T-helper 17 cell (primary cell): ENCODE measurements at places on chromosomes 5 and 9.
A peak's percentile ranks its signal among the peaks of the same experiment; 100 is the strongest.

GRCh38 chr9:2711716-2712115 lies 5.6 kb upstream of the KCNV2 start:
- no peaks in the 10 kb centered on the region for H3K36me3 ChIP-seq

- no peaks in the 10 kb centered on the region for H3K4me1 ChIP-seq
- no peak overlapping the region for H3K4me3 ChIP-seq
- no peak overlapping the region for H3K27ac ChIP-seq
- H3K27me3 ChIP-seq = no peaks in the 10 kb centered on the region
- DNase-seq = no peak
Measured at GRCh38 chr9:100268271-100268670, 84.5 kb downstream of the TEX10 start.

DNA sequence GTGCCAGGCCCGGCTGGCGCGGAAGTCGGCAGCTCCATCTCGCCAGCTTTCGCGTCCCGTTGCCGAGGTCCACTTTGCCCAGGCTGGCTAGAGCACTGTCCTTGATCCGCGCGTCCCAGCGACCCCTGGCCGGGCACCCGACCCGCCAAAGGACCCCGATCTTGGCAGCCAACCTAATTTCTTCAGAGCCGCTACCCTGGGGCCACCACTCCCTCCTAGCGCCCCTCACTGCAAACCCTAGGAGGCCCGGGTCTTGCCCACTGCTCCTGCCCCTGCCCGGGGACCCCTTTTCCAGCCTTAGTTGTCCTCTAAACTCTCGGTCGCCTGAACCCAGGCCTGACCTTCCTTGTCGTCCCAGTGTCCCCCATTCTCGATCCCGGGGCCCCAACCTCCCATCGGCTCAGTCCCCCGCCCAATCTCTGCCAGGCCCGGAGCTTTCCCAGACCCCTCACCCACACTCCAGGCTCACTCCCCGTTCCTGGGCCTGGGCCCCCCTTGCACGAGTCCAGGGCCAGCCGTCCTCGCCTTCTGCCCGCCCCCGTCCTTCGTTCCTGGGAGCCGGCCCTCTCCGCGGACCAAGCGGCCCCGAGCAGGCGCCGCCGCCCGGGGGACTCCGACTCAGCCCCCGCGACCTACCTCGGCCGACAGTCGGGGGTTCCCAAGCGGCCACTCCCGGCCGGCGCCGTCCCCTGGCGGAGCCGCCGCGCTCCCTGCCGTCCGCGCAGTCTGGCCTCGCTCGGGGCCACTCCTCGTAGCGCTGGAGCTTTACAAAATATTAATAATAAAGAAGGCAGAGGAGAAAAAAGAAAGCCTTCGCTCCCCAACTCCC lies 701 bp upstream of the LMX1B start:
- H3K4me1 ChIP-seq = peaks cover 23% of the 10 kb centered on the region
- H3K36me3 ChIP-seq = peaks cover 3% of the 10 kb centered on the region
- H3K27ac ChIP-seq = no peak overlapping the region
- no peak for DNase-seq

- no peaks in the 10 kb centered on the region for H3K27me3 ChIP-seq
- H3K36me3 ChIP-seq = peaks cover 2% of the 10 kb centered on the region
- no peak for DNase-seq
- H3K27ac ChIP-seq = no peak overlapping the region
Measured at GRCh38 chr5:102801371-102801770, 46.3 kb downstream of the PAM start.

DNA sequence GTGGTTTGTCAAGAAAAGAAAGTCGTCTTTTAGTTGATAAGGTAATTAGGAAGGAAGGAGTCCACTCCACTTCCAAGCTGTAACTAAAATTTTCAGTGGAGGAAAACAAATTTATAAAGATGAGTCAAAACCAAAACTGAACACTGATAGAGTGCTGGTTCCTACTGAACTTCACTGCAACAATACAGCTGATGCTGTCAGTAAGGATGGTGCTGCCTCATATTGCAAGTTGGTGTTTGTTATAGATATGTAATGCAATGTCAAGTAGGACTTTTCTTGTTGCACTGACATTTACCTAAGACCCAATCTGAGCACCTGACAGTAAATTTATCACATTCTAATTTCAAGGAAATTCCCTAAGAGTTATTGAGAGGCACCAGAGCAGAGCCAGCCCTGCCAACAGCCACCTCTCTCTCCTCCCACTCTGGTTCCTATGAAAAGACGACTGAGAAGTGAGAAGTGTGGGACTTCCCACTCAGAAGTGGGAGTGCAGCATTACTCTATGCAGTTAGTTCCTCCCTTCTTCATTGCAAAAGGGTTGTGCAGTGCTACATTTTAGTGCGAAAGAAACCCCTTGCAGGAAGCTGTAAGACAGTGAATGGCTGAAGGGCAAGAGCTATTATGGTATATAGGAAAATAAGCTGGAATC lies 350.8 kb downstream of the NFIB start:
- DNase-seq = no peak
- no peaks in the 10 kb centered on the region for H3K27me3 ChIP-seq
- H3K4me1 ChIP-seq = no peaks in the 10 kb centered on the region

DNA sequence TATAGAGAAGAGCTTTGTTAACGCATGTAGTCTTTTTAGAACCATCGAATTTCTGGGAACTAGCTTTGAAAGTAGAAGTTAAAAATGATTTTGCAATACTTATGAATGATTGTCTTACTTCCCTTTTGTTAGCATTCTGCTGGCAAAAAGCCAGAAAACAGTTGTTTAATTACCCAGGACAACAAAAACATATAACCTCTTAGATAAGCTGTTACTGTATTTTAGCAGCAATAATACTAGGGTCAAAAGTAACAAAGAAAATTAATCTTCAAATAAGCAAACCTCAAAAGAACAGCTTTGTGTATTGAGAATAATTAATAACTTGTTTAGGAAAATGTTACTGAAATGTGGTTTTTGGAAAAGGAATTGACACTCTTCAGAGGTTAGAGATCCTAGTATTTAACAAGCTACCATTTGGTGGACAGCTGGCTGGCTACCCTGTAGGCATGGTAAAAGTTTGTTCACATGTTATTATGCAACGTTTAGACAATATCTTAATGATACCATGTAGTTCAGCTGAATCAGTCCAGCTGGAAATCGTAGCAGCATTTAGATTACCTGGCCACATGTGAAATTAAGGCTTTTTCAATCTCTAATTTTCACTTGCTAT lies 3.8 kb downstream of the FGF10 start:
- H3K27ac ChIP-seq = no peak overlapping the region
- DNase-seq = no peak
- no peaks in the 10 kb centered on the region for H3K36me3 ChIP-seq
- no peak overlapping the region for H3K4me3 ChIP-seq
- peaks cover 16% of the 10 kb centered on the region for H3K27me3 ChIP-seq
- no peaks in the 10 kb centered on the region for H3K4me1 ChIP-seq

- peaks cover 36% of the 10 kb centered on the region for H3K4me1 ChIP-seq
- H3K36me3 ChIP-seq = peaks cover 25% of the 10 kb centered on the region
- H3K27ac ChIP-seq = peak overlapping the region; percentile 95
- H3K27me3 ChIP-seq = no peaks in the 10 kb centered on the region
Measured at GRCh38 chr5:151123897-151124751, 33.5 kb downstream of the ANXA6 start.

DNA sequence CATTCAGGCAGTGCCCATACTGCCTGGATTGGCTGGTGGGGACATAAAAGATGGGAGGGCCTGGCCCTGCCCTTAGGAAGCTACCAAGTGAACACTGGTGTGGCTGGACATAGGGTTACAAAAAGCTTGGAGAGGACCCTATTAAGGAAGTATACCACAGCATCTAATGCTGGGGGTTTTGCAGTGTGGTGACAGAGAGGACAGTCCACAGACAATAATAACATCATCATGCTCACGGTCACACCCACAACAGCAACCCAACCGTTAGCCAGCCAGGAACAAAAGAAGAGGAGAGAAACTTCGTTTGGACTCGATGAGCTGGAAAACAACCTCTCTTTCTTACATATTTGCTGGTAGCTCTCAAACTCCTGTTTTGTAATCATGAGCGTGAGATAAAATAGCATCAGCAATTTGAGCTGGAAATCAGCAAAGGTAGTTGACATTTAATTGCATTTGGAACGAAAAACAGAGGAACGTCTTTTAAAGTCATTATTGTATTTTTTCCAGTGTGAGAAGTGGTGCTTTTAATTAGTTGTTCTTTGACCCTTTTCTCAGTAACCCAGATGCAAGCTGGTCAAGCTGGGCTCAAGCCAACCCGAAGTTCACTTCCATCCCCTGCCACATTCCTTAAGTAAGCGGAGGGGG lies 73.4 kb downstream of the NSG2 start:
- H3K4me1 ChIP-seq = no peaks in the 10 kb centered on the region
- H3K36me3 ChIP-seq = no peaks in the 10 kb centered on the region
- no peak for DNase-seq
- H3K4me3 ChIP-seq = no peak overlapping the region
- H3K27me3 ChIP-seq = no peaks in the 10 kb centered on the region

- H3K27me3 ChIP-seq = no peaks in the 10 kb centered on the region
- H3K27ac ChIP-seq = no peak overlapping the region
- H3K4me3 ChIP-seq = no peak overlapping the region
Measured at GRCh38 chr5:454936-455335, 12.0 kb downstream of the EXOC3 start.

GRCh38 chr5:6780802-6781391 lies 67.7 kb downstream of the TENT4A start:
- no peak overlapping the region for H3K27ac ChIP-seq
- no peak overlapping the region for H3K4me3 ChIP-seq

DNA sequence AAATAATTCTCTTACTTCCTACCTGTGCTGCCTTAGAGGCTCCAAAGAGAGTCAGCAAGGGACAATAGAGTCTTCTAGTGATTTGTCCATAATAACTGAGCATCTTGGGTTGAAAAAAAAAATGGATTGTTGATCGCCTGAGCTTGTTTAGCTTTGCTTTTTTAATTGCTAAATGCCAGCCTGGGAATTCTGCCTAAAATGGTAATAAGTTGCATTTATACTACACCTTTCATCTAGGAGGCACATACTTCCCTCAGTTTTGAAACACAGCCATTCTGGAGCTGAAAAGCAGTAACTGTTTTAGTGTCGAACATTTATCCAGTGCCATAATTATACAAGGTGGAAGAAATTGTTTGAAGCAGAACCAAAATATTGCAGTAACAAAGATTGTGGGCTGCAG lies 421.3 kb downstream of the CAAP1 start:
- H3K4me3 ChIP-seq = no peak overlapping the region
- H3K36me3 ChIP-seq = no peaks in the 10 kb centered on the region
- H3K4me1 ChIP-seq = no peaks in the 10 kb centered on the region

- peaks cover 18% of the 10 kb centered on the region for H3K27me3 ChIP-seq
- H3K27ac ChIP-seq = no peak overlapping the region
- H3K4me1 ChIP-seq = no peaks in the 10 kb centered on the region
- H3K4me3 ChIP-seq = no peak overlapping the region
Measured at GRCh38 chr5:71882826-71883741, 164.0 kb downstream of the CARTPT start.

- H3K36me3 ChIP-seq = no peaks in the 10 kb centered on the region
- no peak overlapping the region for H3K4me3 ChIP-seq
Measured at GRCh38 chr9:135971892-135972291, 10.7 kb upstream of the UBAC1 start.

DNA sequence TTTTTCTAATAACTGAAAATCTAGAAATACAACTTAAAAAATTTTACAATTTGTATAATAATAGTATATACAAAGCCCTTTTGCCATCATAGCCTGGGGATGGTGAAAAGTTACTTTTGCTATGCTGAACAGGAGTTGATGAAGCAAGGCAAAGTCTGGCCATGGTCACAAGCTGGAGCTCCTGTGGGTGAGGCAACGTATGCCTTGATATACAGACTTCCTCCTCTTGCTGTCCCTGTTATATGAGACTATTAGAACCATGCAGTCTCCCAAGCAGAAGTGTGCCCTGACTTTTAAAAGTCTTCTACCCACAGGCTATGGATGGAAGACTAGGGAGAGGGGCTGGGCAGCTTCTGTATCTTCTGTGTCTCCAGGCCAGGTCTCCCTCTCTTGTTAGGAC lies 15.7 kb downstream of the FAM151B start:
- no peak overlapping the region for H3K27ac ChIP-seq
- peak overlapping the region; percentile 64 for H3K4me3 ChIP-seq
- H3K27me3 ChIP-seq = no peaks in the 10 kb centered on the region
- peaks cover 9% of the 10 kb centered on the region for H3K4me1 ChIP-seq

DNA sequence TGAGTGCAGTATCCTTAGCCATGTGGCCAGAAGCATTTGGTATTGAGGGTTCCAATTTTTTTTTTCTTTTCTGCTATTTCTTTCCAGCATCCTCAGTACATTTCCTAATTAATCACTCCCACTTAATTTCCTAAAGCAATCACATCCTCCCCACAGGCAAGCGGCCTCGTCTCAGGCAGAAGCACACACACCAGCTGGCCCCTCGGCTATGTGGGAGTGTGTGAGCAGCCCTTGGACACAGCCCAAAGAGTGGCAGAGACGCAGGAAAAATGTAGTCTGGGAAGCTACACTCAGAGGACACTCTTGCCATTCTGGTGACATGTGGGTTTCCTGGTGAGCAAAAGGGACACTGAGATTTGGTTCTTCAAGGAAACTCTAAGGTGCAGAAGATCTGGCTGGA lies 20.7 kb downstream of the SLIT3 start:
- no peaks in the 10 kb centered on the region for H3K36me3 ChIP-seq
- no peak overlapping the region for H3K4me3 ChIP-seq
- H3K27ac ChIP-seq = no peak overlapping the region

- H3K4me3 ChIP-seq = no peak overlapping the region
- DNase-seq = no peak
- no peaks in the 10 kb centered on the region for H3K36me3 ChIP-seq
- peak overlapping the region; percentile 61 for H3K27ac ChIP-seq
Measured at GRCh38 chr5:127821896-127822295, 118.7 kb downstream of the CCDC192 start.

- H3K36me3 ChIP-seq = no peaks in the 10 kb centered on the region
- no peaks in the 10 kb centered on the region for H3K27me3 ChIP-seq
- no peak for DNase-seq
- H3K27ac ChIP-seq = no peak overlapping the region
Measured at GRCh38 chr5:107300721-107301327, 369.9 kb downstream of the EFNA5 start.

- no peak within 1 kb of the TSS for H3K27ac ChIP-seq
- H3K4me1 ChIP-seq = peaks cover 5% of the 10 kb centered on the region
- H3K36me3 ChIP-seq = peaks cover 2% of the 10 kb centered on the region
Measured at GRCh38 chr5:140966293-140967225, at the start of gene PCDHAC2. Gene PCDHAC2, plus strand, starts transcription at chr5:140966476. Its CDS starts 291 bp downstream, at chr5:140966767.

- H3K4me1 ChIP-seq = peaks cover 15% of the 10 kb centered on the region
- no peak overlapping the region for H3K27ac ChIP-seq
- peaks cover 61% of the 10 kb centered on the region for H3K27me3 ChIP-seq
- H3K36me3 ChIP-seq = peaks cover 8% of the 10 kb centered on the region
- DNase-seq = no peak
- no peak overlapping the region for H3K4me3 ChIP-seq
Measured at GRCh38 chr5:135829681-135830383, 4.6 kb upstream of the SLC25A48 start.

DNA sequence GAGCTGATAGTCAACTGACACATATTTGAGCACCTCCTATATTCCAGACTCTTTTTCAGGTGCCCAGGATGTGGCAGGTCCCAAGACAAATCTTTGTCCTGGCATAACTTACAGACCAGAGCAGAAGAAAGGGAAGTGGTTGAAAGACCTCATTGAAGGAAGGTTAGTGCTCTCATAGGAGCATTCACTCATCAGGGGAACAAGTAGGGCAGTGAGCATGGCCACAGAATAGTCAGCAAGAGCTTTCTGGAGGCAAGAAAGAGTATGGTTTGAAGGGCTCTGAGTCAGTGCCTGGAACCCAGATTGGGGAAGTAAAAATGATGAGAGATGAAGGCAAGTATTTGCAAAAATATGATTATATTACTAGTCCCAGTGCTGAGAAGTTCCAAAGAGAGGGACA lies 25.0 kb upstream of the ERMP1 start:
- no peaks in the 10 kb centered on the region for H3K27me3 ChIP-seq
- DNase-seq = no peak
- H3K36me3 ChIP-seq = peaks cover 2% of the 10 kb centered on the region
- H3K27ac ChIP-seq = no peak overlapping the region
- no peak overlapping the region for H3K4me3 ChIP-seq
